ENCODE measurements at places on chromosomes 3 and 15.

DNA sequence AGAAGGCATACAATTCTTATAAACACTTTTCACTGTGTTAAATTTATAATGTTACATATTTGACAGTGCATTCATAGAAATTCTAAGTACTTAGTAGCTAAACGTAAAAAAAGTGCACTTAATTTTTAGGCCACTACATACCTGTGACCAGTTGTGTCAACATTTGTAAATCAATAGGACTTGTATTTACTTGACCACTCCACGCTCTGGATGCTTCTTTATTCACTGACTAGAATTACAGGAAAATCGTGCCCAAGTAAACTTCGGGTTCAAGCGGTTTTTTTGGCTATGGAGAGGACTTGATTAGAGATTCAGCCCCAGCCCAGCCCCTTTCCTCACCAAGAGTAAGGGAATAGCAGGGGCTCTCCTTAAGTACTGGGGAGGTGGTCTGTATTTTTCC lies 21.8 kb downstream of the WDR53 start:
- no peak for DNase-seq

- no peak for DNase-seq
Observed at GRCh38 chr3:104291878-104292277, 1074.8 kb upstream of the ALCAM start.

DNA sequence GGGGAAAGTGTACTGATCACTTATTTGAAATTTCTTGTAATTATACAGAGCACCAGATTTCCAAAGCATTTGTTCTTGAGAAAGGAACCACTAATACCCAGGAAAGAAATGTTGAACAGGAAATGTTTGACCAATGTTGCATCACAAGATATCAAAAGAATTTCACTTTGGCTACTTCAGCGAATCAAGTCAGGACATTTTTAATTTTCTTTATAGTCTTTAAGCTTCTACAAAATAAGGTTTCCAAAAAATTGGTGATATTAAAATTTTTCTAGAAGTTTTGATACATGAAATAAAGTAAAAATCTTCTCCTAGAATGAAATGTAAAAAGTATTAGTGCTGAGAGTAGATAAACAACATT lies 421.9 kb downstream of the MECOM start:
- DNase-seq, result no peak

DNA sequence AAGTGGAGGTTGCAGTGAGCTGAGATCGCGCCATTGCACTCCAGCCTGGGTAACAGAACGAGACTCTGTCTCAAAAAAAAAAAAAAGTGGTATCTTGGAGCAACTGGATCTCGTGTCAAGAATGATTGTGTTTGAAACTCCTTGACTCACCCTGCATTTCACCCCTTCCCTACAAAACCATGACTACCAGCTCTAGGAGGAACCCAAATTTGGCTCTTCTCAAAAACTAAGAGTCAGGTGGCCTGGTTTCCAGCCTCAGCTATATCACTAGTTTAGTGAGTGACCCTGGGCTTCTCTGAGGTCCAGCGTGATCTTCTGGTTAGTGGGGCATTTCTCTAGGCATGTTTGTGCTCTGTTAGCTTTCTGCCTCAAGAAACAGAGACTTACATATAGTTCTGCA lies 222.1 kb downstream of the FAM43A start:
- no peak for DNase-seq

- no peak for DNase-seq
Observed at GRCh38 chr15:89648106-89649012, 6.9 kb downstream of the KIF7 start.

GRCh38 chr3:160801386-160802118 lies 45.5 kb downstream of the PPM1L start:
- no peak for DNase-seq

DNA sequence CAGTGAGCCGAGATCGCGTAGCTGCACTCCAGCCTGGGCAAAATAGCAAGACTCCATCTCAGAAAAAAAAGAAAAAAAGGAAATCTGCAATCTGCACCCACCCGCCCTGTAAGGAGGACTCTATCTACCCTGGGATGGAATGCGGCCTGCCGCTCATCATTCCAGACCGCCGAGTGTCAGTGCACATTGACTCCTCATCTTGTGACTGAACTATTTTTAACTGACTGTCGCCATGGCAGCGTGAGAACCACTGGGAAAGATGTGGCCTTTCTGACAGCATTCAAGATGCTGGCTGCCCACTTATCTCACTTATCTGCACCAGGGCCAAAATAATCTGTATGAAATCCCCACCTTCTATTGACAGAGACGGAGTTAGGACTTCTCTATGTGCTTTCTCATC lies 38.8 kb upstream of the ANKRD34C start:
- no peak for DNase-seq

GRCh38 chr3:193788189-193788991 lies 195.4 kb downstream of the OPA1 start:
- no peak for DNase-seq

GRCh38 chr3:25178672-25179071 lies 249.4 kb upstream of the RARB start:
- no peak for DNase-seq

- no peak for DNase-seq
Observed at GRCh38 chr3:196643201-196643749, 3.8 kb downstream of the NRROS start.

GRCh38 chr15:79282371-79283251 lies at the start of gene ANKRD34C:
ANKRD34C (plus strand) TSS chr15:79282722; CDS start chr15:79293285, 10,563 bp downstream.
- no peak for DNase-seq

- DNase-seq, result no peak
Observed at GRCh38 chr3:184008161-184008560, 9.5 kb downstream of the ABCC5 start.

GRCh38 chr3:129036222-129037092 lies 24.1 kb upstream of the GP9 start:
- no peak for DNase-seq

DNA sequence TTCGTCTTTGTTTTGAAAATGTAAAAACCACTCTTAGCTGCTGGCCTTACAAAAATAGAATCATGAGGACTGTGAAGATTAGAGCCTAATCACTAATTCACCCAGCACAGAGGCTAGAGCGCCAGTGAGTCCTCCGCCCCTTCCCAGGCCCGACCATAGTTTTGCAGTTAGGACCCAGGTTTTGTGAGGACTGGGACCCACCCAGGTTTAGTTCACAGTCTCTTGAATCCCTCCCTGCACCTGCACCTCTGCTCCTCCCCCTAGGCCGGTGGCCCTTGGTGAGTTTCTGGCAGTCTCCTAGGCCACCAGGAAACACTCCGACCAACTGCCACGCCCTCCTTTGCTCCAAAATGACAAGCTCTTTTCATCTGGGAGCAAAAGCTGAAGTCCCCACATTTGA lies 136.0 kb upstream of the CCDC54 start:
- no peak for DNase-seq

DNA sequence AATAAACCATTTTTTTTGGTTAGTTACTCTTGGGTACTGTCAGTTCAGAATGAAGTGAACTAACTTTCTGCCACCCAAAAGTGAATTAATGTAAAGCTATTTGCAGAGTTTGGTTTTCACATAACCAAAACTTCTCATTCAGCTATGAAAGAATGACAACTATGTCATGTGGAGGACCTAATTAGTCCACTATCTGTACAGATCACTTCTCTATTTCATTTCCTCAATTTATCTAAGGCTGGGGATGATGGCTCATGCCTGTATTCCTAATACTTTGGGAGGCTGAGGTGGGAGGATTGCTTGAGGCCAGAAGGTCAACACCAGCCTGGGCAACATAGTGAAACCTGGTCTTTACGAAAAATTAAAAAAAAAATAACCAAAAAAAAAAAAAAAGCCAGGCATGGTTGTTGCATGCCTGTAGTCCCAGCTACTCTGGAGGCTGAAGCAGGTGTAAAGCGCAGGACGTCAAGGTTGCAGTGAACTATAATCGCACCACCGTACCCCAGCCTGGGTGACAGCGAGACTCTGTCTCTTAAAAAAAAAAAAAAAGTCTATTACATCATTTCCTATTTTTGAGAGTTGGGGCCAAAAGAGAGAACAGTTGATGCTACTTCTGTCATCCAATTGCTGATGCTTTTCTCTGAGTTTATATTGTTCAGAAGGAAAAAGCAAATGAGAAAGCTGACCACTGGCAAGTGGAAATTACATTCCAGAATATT lies 8.7 kb downstream of the HYPK start:
- no peak for DNase-seq

DNA sequence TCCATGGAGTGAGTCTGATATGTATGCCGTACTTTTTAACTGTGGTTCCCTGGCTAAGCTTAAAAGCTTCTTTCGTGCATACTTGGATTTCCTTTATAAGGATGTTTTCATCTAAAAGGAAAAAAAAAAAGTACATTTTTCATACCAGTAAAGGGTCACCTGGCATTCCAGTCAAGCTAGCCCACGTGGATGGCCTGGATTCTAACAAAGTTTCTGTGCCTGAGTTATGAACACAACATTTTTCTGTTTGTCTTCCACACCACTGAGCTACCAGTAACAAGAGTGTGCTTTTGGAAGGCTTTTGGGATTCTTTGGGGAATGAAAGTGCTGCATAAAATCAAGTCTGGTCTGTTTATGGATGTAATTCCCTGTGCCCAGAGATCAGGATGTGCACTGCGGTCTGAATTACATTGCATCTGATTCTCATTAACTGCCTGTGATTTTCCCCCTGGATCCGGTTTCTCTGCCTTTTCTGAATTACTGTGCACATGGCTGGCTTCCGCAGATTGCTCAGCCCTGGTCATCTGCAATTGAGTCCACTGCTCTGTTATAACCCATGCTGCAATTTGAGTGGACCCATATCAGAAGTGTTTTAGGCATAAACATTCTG lies 38.2 kb upstream of the MAGI1 start:
- no peak for DNase-seq

DNA sequence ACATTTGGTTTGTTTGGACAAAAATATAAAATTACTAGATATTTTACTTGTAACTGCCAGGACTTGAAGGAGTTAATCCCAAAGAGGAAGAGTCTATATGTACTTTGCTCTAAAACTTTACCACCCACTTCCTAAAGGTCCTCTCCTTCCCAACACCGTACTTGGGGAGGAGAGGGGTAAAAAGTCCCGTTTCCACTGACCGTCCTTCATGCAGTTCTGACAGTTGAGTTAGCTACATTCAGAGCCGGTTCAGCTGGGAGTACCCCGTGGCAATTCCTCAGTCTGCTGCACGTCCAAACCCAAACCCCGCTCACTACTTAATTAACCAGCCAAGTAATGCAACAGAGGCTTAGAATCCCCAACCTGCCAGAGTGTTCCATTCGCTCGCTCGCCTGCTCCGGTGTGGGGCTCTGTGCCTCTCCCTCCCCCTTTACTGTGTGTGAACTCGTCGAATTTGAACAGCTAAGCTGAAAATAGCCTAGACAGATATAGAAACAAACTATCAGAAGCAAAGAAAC lies 519.7 kb downstream of the FOXP1 start:
- no peak for DNase-seq

All from esophagus squamous epithelium (tissue), 5 donors.